ENCODE measurements at places on chromosomes 3 and 15.

- DNase-seq: no peak
These were observed 22.3 kb upstream of the ZBTB38 start for GRCh38 chr3:141346007-141346406.

DNA sequence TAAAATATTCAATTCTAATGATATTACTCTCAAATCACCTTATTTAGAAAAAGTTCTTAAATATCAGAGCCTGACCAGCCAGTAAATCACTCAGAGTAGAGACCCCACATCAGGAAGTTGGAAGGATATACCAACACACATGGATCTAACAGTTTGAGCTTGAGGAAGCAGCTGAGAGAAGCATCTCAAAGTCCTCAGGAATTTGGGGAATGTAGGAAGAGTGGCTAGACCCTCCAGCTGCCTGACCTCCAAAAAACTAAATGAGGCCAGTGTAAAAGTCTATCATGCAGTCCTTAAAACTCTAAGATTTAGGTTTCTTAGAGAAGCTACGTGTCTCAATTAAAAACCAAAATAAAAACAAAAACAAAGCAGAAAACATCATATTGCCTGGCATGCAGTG is 55.4 kb downstream of the SETD2 start:
- DNase-seq: no peak

DNA sequence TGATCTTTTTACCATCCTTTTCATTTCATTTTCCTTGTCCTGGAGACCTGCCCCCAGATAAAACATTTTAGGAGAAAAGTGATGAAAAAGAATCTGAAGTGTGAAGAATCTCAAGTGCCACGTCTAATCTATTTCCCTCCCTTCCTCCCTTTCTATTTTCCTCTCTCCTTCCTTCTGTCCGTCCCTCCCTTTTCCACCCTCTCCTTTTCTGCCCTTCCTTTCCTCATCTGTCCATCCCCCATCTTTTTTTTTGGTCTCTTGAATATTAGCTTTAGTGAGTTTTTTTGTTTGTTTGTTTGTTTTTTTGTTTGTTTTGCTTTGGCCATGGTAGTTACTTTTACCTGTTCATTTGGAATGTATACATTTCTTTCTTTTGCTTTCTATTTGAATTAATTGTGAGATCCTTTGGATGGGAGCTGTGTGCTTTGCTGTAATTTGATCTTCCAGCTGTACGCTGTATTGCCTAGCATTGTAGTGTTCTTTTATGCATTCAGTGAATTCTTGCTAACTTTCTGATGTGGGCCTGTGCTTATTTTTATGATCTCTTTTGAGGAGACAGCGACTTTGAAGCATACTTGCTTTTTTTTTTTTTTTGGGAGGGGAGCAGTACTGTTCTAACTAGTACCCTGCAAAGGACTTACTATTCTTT is 19.2 kb downstream of the CDIN1 start:
- DNase-seq: no peak

GRCh38 chr3:124657138-124657537 is 73.1 kb upstream of the UMPS start:
- no peak for DNase-seq

Measured in endothelial cell (in vitro differentiated cells).